KG1 (cell line): ENCODE measurements at places on chromosomes 1 and 21.

DNA sequence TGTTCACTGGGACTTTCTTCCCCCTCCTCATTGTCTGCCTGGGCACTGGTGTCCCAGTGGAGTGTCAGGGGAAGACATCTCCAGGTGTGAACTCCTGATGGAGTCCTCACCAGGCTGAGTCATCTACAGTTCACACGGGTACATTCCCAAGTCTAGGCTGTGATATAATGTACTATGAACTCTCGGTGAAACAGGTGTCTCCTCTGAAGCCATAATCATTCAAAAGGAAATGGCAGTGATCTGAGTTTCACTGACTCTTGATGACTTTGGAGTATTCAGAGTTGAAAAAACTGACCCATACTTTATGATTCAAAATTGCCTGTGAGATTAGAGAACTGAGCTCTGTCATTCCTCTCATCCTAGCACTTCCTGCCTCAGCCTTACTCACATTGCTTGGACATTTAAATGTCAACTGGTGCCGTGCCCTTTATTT lies 9.1 kb downstream of the LAMC2 start:
- no peak for DNase-seq

GRCh38 chr1:26945138-26945537 lies 15.1 kb downstream of the KDF1 start:
- no peak for DNase-seq

GRCh38 chr1:236320671-236321070 lies 38.9 kb upstream of the ERO1B start:
- no peak for DNase-seq

DNA sequence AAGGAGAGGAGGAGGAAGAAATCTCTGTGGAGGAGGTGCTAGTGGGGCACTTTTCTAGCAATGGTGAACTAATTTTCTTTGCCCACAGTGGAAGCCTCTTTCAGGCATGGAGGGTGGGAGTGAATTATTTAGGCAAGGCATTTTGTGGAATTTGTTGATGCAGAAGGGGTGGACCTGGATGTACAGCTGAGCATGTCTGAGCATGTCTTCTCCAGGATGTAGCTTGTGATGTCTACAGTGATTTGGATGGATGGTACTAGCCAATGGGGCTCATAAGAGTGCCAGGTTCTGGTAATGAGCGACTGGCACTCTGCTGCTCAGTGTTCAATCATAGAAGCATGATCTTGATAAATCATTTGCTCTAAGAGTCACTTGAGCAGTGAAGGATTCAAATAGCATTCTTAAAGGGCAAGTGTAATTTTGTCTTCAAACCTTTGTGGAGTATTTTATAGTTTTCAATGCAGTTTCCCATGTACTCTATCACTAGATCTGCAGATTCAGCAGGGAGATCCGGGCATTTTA lies 153.9 kb upstream of the LMO4 start:
- DNase-seq, result no peak

DNA sequence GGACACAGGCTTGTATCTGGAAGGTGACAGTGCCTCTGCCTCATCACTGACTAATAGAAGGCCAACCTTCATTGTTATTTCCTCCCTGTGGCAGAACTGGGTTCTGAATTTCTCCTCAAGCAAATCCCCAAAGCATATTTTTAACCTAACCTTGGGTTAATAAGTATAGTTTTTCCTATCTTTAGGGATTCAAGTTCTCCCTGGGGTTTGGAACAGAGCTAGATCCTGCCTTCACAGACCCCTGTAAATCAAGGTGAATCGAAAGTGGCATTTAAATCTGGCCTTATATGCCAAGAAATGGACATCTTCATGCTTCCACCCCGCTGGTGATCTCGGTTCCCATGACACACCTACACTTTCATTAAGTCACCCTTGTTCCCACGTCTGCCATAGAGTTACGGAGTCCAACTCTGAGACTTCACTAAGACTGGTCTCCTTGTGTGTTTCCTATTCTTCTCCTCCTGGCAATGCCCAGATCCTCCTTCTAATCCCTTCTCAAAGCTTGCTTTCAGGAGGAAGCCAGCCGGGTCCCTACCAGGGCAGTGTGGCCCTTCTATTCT lies 4.3 kb upstream of the CHI3L2 start:
- no peak for DNase-seq

DNA sequence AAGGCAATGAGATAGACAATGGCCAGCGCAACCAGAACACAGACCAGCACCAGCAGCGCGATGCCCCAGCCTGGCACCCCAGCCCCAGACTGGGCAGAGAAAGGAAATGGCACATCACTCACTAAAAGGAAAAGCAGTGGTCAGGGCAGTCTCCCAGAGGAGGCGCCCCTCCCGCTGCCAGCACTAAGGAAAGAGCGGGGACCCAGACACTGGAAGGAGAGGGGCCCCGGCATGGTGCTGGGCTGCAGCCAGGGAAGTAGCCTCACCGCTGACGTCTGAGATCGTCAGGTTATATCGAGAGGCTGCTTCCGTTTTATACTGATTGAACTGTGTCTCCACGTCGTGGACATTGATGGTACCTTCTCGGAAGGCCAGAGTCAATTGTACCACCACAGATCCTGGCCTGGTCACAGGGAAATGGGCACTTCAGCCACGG lies 13.8 kb downstream of the TRIM46 start:
- DNase-seq, result no peak

DNA sequence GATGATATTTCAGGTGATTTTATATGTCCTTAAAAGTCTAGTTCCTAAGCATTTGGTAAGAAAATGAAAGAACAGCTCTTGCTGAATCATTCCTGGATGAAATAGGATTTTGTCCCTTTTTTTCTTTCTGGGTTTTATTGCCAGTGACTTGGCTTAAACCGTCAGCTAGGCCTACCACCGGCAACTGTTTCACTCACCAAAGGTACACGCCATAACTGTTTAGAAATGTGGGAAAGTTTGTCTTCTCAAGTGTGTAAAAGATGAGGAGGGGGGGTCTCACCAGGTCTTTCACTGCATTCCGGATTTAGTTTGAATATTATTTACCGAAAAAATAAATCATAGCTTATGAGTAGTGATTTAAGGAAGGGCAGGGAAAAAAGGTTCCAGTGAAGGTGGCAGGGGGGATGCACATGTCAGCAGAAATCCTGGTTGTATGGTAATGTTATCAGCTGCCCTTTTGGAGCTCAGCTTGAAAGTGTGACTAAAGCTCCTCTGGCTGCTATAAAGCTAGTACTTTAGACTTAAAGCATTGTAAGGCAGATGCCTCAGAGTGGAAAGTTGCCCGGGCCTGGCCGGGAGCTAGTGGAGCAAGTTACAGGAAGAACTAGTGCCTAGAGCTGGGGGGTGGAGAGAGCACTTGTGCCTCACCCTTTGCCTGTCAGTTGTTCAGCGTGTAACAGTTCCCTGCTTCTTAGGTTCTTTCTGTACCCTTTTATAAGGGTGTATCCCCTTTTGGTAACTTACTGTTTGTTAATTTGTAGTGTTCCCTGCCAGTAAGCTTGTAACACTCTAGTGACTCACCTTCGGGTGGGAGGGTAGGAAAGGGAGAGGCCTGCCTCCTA lies 3.1 kb downstream of the ATP1A1 start:
- no peak for DNase-seq

DNA sequence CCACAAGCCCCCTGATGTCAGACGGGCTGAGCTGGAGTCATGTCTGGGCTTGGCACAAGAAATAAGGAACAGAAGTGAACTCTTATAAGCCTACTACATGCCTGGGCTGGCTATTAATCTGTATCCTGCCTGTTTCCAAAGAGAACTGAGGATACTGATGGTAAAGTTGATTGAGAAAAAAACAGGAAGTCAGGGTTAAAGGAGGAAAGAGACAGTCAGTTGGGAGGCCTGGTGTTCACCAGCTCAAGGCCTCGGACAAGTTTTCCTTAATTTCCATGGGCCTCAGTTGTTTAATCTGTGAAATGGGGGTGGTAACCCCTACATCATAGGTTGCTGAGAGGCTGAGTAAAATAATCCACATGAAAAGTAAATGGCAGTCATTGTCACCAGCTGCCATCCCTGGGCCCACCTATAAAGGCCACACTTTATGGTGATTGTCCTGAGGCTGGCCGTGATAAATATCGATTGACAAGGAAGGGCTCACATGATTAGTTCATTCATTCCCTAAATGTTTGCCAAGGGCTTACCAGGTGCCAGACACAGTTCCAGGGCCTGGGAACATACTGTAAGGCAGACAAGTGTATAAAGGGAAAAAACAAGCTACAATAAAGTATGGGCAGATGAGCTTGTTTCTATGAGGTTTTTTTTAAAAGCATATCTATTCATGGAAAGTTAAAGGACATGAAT lies 2.8 kb downstream of the ALDH4A1 start:
- no peak for DNase-seq

- DNase-seq, result no peak
Observed at GRCh38 chr1:159993911-159994310, 37.9 kb downstream of the PIGM start.
